ENCODE measurements at places on chromosomes 1 and 21.

DNA sequence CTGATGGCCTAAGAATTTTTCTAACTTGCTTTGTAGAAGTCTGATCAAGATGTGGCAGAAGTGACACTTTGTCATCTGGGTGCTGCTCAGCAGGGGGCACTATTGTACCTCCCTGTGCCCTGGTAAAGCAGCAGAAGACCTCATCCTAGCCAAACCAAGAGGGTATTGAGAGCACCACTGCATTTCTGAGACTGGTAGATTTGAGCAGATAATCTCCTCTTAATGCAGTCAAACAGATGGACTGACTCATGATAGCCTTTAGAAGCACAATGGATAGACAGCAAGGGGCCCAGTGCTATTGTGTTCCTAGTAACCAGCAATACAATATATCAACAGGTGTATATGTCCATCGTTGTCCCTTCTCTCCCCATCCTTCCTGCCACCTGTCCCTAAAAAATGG lies 5.7 kb downstream of the TPM3 start:
- DNase-seq, result peak; percentile 64

- DNase-seq, result peak; percentile 54
Measured at GRCh38 chr1:111471012-111471411, 2.8 kb upstream of the C1orf162 start.

GRCh38 chr1:110281363-110282290 lies 57.5 kb upstream of the RBM15 start:
- DNase-seq, result no peak

DNA sequence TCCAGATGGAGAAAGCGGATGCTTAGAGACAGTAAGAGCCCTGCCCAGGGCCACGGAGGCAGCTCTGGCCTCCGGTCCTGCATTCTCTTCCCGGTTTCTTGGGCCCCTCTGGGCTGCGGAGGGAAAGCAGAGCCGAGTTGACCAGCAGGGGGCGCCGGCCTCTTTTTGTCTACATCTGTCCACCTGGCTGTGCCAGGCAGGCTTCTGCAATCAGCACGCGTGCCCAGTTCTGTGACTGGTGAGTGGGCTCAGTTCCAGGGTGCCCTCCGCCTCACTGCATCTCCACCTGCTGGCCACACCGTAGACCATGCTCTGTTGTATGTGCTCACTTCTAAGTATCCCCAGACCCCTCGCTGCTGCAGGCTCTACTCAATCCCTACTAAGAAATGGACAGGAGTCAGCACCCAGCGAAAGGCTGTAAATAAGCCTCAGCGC lies 6.7 kb upstream of the HUNK start:
- DNase-seq, result peak; percentile 53

- no peak for DNase-seq
Measured at GRCh38 chr1:164443836-164444235, 115.1 kb upstream of the PBX1 start.

GRCh38 chr21:40562242-40563002 lies 284.5 kb downstream of the DSCAM start:
- DNase-seq, result no peak

DNA sequence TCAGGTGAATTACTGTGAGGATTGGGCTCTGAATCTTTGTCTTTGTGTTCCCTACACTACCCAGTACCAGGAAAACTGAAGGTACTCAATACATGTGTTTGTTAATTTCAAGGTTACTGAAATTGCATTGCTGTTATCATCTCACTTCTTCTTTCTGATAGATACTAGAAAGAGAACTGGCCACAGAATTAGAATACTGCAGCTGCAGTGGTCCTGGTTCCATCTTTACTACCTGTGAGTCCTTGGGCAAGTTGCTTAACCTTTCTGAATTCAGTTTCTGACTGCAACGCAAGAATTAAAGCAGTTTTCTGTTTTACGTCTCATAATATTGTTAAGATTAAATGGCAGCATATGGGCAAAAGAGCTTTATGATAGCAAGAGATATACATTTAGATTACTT lies 263.5 kb downstream of the LMO4 start:
- DNase-seq, result no peak

GRCh38 chr1:24275510-24275909 lies 43.6 kb upstream of the GRHL3 start:
- no peak for DNase-seq

DNA sequence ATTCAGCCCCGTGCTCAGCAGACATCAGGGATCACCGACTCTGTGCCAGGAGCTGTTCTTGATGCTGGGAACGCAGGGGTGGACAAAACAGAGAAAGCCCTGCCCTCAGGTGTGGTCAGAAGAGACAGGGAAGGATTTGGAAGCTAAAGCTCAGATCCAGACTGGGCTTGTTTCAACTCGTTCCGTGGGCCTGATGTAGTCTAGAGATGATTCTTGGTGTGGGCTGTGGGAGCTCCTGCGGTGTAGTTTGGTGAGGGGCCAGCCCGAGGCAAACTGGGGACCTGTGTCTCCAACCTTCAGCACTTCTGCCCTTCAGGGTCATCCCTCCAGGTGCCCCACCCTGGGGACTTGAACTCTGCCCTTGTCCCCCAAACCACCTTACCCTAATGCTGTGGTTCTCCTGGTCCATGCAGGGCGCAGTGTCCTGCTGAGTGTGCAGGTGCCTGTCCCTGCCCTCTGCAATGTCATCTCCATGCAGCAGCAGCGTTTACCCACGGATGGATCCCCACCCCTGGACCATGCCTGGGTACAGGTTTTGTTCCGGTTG lies 17.3 kb upstream of the ABCG1 start:
- DNase-seq, result no peak

DNA sequence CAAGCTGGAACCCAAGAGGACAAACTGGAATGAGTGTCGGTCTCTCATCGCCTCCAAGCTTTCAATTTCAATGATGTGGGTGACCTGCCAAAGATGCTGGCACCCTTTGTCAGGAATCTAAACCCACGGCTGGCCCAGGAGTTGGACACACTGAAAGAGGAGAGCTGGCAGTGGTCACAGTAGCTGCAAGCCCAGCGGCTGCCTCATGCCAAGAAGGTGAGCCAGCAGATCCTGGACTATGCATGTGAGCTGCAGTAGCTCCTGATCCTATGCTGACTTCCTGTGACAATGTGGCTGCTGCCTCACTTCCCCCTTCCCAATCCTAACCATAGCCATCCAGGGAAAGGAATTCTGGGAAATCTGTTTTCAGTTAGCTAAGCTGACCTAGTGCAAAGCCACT lies 117.0 kb upstream of the VAV3 start:
- no peak for DNase-seq

DNA sequence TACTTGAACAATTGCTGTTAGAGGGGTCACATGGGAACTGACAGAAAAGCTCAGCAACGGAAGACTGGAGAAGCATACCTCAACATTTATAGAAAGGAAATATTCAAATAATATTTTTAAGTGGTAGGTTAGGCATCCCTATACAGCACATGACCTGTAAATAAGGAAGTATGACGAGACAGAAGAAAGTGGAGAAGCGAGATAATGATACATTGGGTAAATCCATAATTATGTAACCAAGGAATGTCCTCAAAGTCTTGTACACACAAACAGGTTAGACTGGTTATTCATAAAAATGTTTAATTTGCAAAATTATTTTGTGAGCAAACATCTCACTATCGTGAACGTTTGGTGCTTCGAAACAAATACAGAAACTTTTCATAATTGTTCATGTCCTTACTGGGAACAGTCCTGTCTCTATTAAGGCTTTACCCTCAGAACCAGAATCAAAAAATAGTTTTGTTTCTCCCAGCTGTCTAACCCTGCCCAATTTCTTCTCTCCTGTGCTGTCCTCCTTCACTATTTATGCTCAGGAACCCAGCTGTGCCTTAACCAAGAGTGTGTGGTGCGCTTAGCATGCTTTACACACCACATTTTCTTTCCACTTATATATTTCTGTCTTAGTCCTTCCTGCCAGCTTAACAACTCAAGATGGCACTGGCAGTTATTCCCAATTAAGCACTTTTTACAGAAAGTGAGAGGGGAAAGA lies 10.2 kb downstream of the KMO start:
- DNase-seq, result no peak

- no peak for DNase-seq
Measured at GRCh38 chr1:227191607-227192006, 126.7 kb downstream of the CDC42BPA start.

GRCh38 chr1:92804721-92805201 lies 19.9 kb upstream of the EVI5 start:
- no peak for DNase-seq

- DNase-seq, result no peak
Measured at GRCh38 chr1:47388030-47388890, 27.8 kb upstream of the FOXE3 start.

GRCh38 chr21:45164838-45165237 lies 90.5 kb downstream of the ADARB1 start:
- DNase-seq, result no peak

- DNase-seq, result no peak
Measured at GRCh38 chr1:29646161-29646775, 409.9 kb downstream of the PTPRU start.

DNA sequence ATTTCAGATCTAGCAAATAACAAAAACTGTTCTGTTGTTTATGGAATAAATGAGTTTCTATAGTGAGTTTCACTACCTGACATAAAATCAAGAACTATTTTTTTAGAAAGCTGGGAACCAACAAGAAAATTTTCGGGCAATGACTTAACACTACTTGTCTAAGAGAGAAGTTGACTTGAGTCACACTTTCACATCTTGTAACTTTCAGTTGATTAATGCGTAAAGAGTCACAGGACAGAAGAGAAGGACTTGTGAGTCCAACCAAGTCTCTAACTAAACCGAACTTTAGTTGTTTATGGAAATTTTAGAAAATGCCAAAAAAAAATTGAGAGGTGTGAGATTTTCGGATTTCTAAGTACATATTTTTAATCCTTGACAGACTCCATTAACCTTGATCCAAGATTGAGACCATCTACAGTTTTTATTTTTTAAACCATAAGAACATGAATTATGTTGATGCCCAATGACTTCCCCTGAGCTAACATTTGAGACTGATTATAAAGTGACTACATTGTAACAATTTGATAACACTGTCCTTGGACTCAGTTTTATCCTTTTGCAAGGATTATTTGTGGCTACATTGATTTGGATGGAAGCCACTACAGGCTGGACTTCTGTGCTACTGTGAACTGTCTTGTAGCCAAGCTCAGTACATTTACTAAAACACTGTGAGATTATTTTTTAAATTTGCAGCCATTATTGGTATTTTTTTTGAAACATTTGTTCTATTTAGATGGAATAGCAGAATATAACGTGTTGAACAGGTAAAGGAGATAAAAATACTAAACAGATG lies 284.0 kb downstream of the PTPRC start:
- no peak for DNase-seq

GRCh38 chr21:28387220-28387619 lies 605.5 kb downstream of the LTN1 start:
- no peak for DNase-seq

- no peak for DNase-seq
Measured at GRCh38 chr1:157431751-157432150, 120.6 kb downstream of the FCRL5 start.

- no peak for DNase-seq
Measured at GRCh38 chr1:203177470-203178039, 1.9 kb upstream of the MYBPH start.

Data from activated CD4-positive, alpha-beta T cell treated with anti-CD3 and anti-CD28 coated beads, Interleukin-2, amount 50 U/mL, for 4 hours (primary cell).